ENCODE measurements at places on chromosomes 7 and 10.

- DNase-seq: peak; percentile 64
Observed at GRCh38 chr7:47087866-47088265, 494.0 kb downstream of the TNS3 start.

GRCh38 chr10:73937333-73938043 lies 26.6 kb downstream of the PLAU start:
- peak; percentile 37 for DNase-seq

DNA sequence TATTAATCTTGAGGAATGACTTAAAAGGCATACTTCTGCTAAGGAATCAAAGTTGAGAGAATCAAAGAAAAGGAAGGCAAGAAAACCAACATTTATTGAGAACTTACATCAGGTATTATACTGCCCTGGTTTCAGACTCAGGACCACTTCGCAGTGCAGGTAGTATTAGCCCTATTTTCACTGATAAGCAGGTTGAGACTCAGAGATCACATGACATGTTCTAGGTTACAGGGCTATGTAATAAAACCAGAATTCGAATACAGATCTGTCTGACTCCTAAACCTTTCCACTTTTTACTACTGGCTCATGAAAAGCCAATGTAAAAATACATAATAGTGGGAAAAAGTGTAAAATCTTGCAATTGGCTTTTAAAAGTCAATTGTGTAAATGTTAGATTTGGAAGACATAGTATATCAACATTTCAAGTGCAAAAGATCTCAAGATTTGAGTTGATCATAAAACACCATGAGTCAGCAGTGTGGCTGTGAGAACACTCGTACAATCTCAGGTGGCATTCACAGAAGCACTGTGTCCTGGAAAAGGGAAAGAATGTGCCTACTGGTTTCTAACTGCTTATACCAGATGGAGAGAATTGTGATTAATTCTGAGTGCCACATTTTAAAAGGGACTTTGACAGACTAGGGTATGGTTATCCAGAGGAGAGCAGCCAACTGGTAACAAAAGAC lies 195.8 kb upstream of the MKLN1 start:
- DNase-seq: peak; percentile 9

GRCh38 chr10:32995751-32996150 lies 37.7 kb upstream of the ITGB1 start:
- DNase-seq: no peak

GRCh38 chr7:156059369-156059768 lies 247.1 kb upstream of the SHH start:
- DNase-seq: no peak

GRCh38 chr7:78479348-78479747 lies 680.8 kb downstream of the PHTF2 start:
- DNase-seq: peak; percentile 73

DNA sequence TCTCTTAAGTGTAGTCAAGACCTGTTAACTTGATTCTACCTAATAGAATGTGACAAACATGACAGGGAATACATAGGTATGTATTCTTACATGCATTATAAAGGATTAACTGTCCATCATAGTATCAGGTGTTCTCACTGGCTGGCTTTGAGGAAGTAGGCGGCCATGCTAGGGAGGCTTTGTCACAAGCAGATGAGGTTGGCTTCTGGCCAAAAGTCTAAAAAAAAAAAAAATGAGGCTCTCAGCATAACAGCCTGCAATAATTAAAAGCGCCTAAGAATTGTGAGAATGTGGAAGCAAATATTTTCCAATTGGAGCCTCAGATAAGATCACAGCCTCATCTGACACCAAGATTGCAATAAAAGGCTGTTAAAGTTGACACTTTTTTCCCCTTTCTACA lies 1256.8 kb upstream of the SORCS1 start:
- DNase-seq: no peak

DNA sequence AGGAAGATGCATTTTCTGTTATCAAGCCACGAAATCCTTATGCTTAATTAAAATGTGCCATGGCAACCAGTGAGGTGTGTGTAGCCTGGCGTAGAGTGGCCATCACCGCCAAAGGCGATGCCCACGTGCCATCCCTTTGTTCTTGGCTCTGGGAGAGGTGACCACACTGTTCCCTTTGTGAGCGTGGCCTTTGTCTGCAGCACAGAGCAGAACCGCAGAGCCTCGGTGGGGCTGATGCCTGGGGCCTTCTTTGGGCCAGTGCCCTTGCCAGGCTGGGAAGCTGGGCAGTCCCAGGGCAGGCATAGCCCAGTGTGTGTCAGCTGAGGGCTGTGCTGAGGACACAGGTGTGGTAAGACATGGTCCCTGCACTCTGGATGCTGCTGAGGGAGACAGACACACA lies 48.3 kb downstream of the BUB3 start:
- no peak for DNase-seq

DNA sequence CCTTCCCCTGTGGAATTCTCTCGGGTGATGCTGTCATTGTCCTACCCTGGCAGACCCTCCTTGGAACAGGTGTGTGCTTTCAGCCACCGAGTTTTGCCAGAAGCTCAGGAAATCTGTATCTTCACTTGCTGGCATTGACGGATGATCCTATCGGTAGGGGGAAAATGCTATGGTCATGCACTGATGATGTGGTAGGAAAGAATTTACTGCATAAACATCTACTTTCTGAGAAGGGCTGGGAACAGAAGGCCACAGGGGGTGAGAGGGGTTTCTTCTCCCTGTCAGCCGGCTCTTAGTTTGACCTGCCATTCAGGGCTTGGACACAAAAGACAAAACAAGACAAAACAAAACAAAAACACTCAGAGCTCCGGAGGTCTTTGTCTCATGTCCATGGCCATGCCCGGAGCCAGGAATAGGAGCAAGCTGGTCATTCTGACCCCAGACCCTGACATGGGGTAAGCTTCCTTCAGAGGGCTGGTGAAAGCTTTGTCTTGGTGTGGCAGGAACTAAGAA lies 43.6 kb upstream of the CARD11 start:
- DNase-seq: peak; percentile 1

DNA sequence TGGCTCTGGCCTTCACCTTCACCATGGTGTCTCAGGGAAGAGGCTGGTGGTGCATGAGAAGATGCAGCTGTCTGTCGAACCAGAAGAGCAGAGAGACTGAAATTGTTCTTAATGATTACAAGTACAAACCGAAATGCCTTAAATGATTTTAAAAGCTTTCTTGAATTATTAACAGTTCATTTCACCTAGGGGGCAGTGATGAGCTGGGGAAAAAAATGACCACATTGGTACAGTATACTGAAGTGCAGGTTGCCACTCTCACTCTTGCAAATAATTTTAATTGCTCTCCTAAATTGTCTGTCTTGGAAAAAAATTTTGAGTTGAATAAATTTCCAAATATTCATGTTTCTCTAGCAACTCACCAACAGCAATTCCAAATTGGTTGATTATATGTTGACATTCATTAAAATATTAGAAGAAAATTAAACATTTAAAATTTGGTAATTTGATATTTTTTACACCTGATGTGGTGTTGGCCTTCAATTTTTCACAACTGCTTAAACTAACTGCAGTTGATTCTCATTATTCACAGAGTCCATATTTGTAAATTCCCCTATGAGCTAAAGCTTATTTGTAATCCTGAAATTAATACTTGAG lies 692.6 kb downstream of the ZWINT start:
- DNase-seq: no peak

DNA sequence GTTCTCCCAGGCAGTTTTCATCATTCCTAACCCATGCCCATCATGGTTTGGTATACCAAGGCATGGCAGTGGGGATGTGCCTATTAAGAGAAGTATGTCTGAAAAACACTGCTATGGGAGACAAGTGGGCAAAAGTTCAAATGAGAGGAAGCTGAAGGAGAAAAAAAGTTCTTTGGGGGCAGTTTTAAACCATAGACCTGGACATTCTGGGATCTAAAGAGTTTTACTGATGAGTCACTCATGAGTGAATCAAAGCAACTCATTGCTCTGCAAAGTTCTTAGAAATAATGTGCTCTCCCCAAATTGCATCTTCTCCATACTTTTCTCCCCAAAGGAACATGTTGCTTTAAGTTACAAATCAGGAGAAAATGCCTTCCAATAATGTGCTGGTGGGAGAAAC lies 256.9 kb upstream of the MTPN start:
- peak; percentile 0 for DNase-seq

GRCh38 chr7:73683788-73684693 lies 644 bp downstream of the BUD23 start:
- DNase-seq: peak; percentile 11

GRCh38 chr7:39184391-39184790 lies 206.7 kb downstream of the POU6F2 start:
- no peak for DNase-seq

DNA sequence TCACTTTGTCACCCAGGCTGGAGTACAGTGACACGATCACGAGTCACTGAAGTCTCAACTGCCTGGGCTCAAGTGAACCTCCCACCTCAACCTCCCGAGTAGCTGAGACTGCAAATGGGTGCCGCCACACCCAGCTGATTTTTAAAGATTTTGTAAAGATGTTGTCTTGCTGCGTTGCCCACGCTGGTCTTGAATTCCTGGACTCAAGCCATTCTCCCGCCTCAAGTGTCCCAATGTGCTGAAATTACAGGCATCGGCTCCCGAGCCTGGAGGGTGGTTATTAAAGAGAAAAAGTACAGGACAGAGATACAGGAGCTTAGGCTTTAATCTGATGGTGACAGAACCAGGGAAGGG lies 55.1 kb downstream of the KCTD7 start:
- DNase-seq: no peak

GRCh38 chr10:78584266-78584665 lies 484.5 kb upstream of the ZMIZ1 start:
- DNase-seq: no peak

- no peak for DNase-seq
Observed at GRCh38 chr10:129058664-129059155, 408.3 kb upstream of the MGMT start.

DNA sequence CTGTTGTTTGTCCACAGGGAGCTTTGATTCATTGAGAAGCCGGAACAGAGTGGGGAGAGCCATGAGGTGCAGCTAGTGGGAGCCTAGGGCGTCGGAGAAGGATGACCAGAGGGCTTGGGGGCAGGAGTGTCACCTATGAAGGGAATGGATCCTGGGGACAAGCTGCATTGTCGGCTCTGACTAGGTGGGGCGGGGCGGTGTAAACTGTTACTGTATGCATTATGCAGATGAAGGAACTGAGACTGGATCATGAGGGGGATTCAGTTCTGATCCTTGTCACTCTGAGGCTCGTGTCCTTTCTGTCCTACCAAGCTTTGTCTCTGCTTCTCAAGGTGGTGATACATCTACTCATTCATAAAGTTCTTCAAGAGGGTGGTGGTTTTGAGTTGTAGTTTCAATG lies 39.9 kb upstream of the MMD2 start:
- no peak for DNase-seq

GRCh38 chr7:116630357-116630756 lies 41.6 kb upstream of the MET start:
- DNase-seq: no peak

- peak; percentile 97 for DNase-seq
Observed at GRCh38 chr7:114889646-114890285, 32.1 kb upstream of the MDFIC start.

- DNase-seq: no peak
Observed at GRCh38 chr10:43943818-43944360, 295.2 kb upstream of the ZNF32 start.

DNA sequence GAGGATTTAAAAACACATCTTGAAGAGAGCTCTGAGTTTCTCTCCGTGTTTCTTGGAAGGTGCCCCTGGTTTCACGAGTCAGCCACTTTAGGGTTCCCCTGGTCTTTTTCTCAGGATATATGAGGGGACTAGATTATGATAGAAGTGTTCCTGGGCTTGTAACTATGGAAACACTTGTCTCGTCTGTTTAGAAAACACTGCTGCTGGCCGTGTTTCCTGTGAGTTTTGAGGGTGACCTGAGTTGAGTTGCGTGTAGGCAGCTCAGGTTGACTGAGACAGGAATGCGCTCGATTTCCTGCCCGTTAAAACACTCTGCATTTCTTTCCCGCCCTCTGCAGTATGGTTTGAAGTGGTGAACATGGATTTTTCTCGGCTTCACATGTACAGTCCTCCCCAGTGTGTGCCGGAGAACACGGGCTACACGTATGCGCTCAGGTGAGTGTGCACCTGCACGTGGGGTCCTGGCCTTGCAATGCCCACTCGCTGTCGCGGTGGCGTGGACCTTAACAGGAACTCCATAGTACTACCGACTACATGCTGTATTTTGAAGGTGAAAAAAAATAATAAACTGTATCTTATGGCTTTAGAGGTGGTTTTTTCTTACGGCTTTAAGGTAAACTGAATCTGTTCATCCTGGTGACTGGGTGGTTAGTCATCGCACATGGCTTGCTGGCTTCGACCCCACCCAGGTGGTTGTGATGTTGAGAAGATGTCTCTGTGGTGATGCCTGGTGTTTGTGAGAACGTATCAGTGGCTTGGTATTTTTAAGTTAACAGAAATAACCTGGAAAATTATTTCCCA lies at the start of gene SUN1:
Gene SUN1 (plus strand): TSS at position 310 of the 801 bp plus-strand sequence. CDS start 49 bp downstream, at position 359.
- DNase-seq: peak; percentile 77

GRCh38 chr7:15057272-15057671 lies 154.7 kb upstream of the DGKB start:
- no peak for DNase-seq

DNA sequence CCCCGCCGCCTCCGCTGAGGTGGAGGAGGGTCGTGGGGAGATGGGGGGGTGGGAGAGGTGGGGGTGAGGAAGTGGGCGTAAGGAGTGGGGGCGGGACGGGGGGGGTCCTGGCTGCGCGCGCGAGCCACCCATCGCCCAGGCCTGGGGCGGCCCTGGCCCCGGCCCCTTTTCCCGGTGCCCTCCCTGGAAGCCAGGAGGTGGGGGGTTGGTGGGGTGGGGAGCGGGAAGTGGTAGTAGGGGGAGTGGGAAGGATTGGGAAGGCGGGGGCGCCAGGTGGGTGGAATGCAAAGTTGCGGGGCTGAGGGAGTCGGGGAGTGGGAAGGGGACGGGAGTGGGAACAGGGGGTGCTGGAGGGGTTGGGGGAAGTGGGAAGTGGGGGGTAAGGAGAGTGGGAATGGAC lies 319 bp upstream of the MMD2 start:
- DNase-seq: no peak

DNA sequence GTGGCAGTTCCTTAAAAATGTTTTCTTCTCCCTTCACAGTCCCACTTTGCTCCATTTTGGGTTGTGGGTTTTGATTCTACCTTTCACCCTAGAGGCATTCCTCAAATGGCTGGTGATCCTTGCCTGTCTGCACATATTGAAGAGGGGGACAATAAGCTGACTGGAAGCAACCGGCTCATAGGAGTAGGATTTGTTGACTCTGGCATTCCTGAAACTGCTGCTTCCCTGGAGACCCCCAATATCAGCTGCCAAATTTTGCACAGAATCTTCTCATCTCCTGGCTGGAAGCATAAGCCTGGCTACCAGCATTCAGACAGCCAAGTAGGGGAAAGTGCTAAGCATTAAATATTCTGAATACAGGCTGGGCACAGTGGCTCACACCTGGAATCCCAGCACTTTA lies 53.7 kb downstream of the KIF5B start:
- DNase-seq: no peak

All from EH (cell line).